ENCODE measurements at places on chromosomes 5 and 9.

GRCh38 chr9:89662718-89663613 is 58.2 kb downstream of the GADD45G start:
- DNase-seq, result no peak

DNA sequence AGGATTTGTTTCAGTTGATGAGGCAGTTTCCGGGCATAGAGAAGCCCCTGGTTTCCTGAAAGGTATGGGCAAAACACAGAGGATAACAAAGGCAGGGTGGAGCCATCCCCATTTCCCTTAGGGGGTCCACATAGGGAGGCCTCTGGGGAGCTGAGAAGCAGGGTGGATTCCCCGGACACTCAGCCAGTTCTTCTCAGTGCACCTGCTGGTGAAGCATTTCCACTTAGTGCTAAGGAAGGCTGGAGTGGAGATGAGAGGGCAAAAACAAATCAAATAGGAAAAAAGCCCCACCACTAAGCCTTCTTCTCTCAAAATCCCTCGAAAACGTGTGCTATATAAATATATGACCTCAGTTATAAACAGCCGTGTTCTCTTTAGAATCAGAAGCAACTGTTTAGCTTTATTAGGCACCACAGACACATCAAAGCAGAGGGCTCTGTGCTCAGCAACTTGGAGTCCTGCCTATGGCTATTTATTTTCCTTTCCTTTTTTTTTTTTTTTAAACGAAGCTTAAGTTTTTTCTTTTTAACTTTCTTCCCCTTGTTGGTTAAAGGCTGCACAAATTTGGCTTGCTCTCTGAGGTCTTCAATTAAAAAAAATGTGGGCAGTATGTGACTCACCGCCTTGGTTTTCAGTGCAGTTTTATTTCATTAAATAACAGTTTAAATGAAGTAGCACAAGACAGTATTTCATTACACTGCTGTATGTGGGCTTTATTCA is 67.7 kb downstream of the PRDM6 start:
- peak; percentile 83 for DNase-seq

DNA sequence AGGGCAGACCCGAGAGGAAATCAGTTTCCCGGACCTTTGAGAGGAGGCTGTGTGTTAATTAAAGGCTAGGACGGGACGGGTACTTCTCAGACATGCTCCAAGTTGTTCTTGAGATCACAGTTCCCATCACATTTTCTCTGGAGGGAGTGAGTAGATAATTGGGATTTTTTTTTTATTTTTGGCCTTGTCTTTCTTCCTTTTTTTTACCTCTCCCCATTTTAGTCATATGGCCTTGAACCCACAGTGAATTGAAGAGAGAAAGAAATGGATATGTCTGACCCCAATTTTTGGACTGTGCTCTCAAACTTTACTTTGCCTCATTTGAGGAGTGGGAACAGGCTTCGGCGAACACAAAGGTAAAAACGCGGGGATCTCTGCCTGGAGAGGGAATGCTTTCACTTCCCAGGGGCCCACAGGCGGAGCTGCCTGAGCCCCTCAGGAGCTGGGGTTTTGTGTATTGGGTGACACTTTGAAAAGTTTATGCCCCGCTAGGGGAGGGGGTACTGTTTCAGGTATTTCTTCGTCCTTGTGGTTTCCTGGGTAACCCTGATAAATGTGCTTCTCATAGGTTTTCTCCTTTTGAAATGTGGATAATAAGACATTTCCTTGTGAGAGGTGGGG is 191.8 kb downstream of the CD180 start:
- no peak for DNase-seq

GRCh38 chr5:163338-163620 is 28.0 kb upstream of the LRRC14B start:
- no peak for DNase-seq

GRCh38 chr5:125202871-125203438 is 456.5 kb upstream of the ZNF608 start:
- no peak for DNase-seq

GRCh38 chr9:127569886-127570401 is 42.1 kb upstream of the STXBP1 start:
- no peak for DNase-seq

- no peak for DNase-seq
Measured at GRCh38 chr5:40681363-40682153, 1.8 kb downstream of the PTGER4 start.

DNA sequence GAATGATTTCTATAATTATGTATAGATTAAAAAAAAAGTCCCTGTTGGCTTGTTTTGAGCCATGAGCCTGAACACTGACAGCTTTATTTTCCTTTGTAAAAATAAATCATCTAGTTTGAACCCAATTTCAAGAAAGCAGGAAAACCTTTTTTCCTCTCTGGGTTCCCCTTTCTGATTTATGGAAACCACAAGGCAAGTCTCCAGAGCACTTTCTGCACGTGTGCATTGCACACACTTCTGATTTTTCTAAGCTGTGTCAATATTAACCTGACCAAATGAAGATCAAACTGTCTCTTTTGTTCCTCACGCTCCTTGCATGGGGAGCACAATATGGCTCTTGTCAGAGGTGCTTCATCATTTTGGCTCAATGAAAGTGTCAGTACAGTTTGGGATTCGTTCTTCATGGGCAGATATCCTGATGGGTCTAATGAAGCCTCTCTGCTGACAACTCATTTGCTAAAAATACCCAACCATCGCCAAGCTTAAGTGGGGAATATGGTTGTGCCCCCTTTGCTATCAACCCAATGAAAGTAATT is 39.2 kb upstream of the PCA3 start:
- peak; percentile 38 for DNase-seq

- no peak for DNase-seq
Measured at GRCh38 chr5:66249920-66250319, 105.8 kb downstream of the SREK1 start.

GRCh38 chr5:151063142-151063989 is 17.5 kb downstream of the TNIP1 start:
- peak; percentile 86 for DNase-seq

GRCh38 chr5:58666598-58667581 is 84.0 kb downstream of the RAB3C start:
- peak; percentile 63 for DNase-seq

DNA sequence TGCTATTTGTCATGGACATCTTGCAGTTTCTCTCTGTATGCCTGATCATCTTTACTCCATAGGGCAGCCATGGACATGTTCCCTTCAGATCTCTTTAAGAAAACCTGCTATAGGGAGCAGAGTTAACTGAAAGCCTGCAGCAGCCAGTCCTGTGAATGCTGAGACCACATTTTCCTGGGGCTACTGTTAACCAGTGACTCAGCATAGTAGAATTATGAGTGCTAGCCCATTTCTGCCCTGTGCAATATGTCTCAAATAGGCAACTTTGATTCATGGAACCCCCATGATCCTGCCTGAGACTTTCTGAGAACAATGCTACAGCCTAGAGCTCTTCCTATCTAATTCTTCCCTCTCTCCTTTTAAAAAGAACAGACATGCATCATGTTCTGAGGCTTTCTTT is 624.2 kb downstream of the CHSY3 start:
- peak; percentile 83 for DNase-seq

DNA sequence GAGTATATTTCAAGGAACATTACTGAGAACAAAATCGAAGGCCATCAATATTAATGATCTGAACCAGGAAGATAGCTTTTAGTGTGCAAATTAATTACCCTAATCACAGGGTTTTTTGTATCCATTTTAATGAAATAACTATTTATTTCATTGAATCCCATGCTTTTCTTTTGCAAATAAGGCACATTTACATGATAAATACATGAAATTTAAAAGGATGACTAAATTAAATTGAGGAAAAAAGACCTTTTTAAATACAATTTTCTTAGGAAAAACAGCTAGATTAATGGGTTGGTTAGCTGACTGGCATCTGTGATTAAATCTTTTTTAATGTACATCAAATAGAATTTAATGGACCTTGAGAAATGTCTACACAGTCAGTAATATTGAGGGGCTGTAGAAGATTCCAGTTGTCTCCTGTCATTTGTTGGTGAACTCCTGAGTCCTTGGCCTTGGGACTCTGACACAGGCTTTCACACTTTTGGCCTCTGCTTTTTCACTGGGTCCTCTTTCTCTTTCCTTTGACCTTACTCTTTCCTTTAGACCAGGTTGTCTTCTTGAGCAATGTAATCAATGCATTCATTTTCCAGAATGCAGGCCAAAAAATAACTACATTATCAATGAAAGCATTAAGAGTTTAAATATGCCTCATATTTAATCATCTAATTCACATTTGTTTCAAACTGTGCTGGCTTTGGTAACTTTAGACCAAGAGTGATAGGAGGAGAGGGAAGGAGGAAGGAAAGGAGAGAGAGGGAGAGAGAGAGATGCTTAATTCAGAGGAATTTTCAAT is 511.5 kb downstream of the ZNF608 start:
- DNase-seq, result no peak

- DNase-seq, result no peak
Measured at GRCh38 chr5:128535251-128535650, 2.8 kb downstream of the FBN2 start.

DNA sequence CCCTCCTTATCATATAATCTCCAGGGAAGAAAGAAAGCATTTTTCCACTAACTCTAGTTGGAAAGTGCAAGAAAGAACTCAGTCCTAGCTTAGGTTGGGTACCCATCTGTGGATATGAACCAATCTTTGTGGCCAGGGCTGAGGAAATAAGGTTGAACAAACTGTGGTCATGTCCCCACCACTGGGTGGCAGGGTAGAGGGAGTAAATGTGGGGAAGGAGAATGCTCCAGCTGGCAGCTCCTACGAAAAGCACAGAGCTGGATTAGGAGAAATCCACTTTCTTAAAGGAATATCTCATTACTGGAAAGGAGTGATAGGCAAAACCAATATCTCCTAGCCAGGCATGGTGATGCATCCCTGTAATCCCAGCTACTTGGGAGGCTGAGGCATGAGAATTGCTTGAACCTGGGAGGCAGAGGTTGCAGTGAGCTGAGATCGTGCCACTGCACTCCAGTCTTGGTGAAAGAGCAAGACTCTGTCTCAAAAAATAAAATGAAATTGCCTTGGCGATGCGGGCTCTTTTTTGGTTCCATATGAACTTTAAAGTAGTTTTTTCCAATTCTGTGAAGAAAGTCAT is 175.1 kb downstream of the CCDC192 start:
- DNase-seq, result peak; percentile 55

- DNase-seq, result no peak
Measured at GRCh38 chr9:114850871-114851270, 45.0 kb upstream of the TNFSF15 start.

DNA sequence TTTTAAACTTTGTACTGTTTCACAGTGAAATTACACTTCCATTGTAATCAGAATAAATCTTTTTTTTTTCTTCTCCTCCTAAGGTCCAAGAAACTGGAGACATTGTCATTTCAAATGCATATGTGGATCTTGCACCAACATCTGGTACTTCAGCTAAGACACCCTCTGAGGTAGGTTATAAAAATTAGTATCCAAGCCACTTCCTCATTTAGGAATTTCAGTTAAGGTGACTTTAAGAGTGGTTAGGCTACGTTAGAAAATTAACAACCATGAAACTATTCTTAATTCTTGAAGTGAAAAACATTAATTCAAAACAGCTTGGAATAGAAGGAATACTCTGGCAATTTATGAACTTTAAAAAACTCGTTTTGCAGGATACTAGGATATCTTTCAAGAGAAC is 77.5 kb downstream of the HSD17B4 start:
- DNase-seq, result no peak

GRCh38 chr5:141825791-141826560 is 52.2 kb downstream of the PCDH1 start:
- DNase-seq, result no peak

GRCh38 chr5:80240368-80240986 is 15.4 kb downstream of the SERINC5 start:
- no peak for DNase-seq

- no peak for DNase-seq
Measured at GRCh38 chr5:13910637-13911288, 33.7 kb downstream of the DNAH5 start.

- no peak for DNase-seq
Measured at GRCh38 chr5:91140657-91141056, 242.5 kb downstream of the ARRDC3 start.

DNA sequence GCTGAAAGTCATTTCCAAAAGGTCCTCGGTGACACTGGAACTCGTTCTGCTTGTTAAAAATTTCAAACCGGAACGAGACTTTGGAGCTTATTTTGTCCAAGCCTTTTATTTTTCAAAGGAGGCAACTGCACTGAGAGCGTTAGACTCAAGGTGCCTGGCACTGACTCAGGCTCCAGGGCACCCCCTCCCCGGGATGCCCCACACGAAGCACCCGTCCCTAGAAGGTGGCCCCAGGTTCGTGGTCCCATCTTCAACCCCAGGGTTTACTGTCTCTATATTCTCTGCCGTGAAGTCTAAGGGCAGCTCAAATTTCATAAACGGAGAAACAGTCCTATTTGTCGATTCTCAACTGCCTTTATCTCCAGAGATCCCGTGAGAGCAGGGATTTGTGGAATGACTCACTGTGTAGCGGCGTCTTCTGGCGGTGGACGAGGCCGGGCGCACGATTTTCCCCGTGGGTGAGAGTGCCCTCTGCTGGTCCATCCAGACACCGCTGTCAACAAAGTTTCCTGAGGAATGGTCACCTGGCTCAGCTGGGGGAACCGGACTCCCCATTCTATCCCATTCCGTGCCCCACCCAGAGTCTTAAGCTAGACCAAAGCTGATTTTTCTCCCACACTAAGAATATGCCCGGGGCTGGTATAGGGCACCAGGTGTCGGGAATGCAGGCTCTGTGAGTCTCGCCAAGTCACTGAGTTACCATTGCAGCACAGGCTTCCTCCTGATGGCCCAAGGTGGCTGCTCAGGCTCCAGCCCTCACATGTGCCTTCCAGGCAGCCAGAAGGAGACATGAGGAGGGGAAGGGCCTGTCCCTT is 27.1 kb upstream of the SLC6A19 start:
- peak; percentile 75 for DNase-seq

- DNase-seq, result peak; percentile 37
Measured at GRCh38 chr5:43020399-43020746, 19.7 kb downstream of the ANXA2R start.

- peak; percentile 92 for DNase-seq
Measured at GRCh38 chr9:7368410-7369292, 430.9 kb downstream of the DMAC1 start.

- DNase-seq, result no peak
Measured at GRCh38 chr5:168781941-168782571, 202.9 kb upstream of the PANK3 start.

DNA sequence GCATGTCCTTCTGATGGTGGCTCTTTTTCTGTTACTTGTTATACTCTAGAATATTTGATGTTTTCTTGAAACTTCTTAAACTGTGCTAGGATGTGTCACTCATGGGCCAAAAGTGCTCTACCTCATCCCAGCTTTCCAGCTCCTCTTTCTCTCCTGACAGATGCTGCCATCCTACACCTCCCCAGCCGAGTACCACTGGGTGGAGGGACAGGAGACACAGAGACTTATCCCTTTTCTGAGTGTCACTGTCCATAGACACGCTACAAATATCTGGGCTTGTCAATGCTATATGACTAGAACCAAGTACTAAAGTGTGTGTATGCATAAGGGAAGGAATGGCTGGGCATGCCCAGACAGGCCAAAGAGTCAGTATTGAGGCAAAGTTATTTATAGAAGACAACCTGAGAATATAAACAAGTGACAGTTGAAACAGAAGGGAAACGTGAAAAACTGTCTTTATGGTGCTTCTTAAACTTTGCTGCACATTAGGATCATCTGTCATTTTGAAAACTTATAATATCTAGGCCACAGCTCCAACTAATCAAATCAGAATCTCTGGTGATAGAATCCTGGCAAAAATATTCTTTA is 188.0 kb downstream of the CARTPT start:
- no peak for DNase-seq
